Stimulated activated CD8-positive, alpha-beta memory T cell treated with anti-CD3 and anti-CD28 coated beads, Interleukin-15, amount 100 ng/mL, for 48 hours (primary cell): ENCODE measurements at places on chromosomes 6 and 20.
A peak's percentile ranks its signal among the peaks of the same experiment; 100 is the strongest.

DNA sequence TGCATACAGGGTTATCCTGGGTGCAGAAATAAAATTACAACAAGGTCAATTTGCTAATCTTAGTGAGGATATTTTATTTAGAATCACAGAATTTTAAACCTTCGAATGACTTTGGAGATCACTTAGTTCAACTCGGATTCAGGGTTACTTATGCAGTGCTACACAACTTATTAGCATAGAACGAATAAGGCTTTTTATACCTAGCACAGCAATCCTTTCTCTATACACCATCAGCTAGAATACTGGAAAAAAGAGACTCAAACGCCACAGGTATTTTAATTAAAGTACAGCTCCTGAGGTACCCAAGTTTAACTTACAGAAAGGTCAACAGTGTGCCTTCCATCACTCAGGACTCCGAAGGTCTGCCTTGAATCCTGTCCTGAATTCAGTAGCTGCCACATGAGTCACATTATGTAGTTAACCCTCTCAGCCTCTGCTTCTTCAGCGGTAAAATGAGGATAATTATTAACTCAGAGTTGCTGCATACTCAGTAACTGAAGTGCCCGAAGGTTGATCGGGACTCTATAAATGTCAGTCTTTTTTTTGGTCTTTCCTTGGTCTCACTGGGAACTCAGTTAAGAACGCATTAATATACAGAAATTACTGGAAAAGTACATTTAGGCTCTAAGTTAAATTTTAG, 6.0 kb upstream of the QKI start:
- no peak for DNase-seq

DNA sequence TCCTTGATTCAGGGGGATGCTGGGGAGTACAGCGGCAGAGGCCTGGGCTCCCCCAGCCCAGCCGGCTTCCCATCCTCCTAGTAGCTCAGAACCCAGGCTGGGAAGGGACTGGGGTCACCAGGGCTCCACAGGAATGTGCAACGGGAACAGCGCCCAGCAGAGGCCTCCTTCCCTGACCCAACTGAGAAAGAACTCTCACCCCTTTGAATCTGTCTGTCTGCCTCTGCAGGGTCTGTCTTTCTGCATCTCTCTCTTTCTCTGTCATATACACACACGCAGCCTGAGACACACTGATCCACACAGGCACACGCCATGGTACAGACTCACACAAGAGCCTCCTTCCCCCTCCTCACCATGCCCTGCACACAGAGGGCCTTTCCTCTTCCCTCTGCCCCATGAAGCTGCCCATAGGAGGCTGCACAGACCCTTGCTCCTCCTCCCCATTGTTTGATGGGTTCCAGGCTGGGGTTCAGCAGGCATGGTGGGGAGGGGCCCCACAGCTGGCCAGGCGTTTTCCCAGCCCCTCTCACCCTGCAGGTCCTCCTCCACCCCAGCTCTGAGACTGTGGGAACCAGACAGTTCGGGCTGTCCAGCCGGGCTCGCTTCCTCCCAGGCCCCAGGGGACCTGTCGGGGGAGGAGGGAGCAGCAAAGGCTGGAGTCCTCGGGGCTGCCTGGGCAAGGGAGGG, 2.8 kb downstream of the FOXS1 start:
- DNase-seq: no peak

DNA sequence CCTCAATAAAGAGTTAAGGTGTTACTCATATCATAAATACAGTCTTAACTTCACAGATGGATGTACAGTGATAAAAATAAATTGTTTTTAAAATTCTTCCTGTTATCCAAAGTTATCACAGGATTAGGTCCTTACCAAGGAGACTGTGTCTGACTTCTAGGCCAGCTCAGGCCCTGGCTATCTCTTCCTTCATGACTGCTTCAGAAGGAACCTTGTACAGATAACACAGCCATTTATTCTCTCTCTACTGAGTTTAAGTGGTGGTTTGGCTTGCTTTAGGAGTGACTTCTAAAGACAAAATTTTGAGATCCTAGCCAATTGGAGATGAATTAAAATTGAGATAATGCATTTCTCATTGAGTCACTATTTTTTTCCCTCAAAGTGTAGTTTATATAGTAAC, 40.8 kb upstream of the RNF182 start:
- DNase-seq: no peak

DNA sequence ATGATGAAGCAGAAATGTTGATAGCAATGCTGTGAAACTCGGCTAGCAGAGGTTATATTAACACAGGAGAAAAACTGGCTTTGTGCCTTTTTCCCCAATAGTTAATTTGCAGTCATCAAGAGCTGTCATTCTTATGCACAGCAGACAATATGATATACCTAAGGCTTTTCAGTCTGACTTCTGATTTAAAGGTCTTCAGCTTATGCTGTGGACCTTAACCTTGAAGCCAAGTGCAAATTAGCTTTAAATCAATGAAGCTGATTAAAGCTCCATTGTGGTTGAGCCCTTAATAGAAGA, 171.6 kb upstream of the ID4 start:
- DNase-seq: no peak

- DNase-seq: no peak
Measured at GRCh38 chr6:116895935-116896334, 18.9 kb downstream of the RFX6 start.

- no peak for DNase-seq
Measured at GRCh38 chr6:21228411-21228810, 365.1 kb upstream of the SOX4 start.

- DNase-seq: no peak
Measured at GRCh38 chr6:151067684-151068596, 171.8 kb upstream of the AKAP12 start.

DNA sequence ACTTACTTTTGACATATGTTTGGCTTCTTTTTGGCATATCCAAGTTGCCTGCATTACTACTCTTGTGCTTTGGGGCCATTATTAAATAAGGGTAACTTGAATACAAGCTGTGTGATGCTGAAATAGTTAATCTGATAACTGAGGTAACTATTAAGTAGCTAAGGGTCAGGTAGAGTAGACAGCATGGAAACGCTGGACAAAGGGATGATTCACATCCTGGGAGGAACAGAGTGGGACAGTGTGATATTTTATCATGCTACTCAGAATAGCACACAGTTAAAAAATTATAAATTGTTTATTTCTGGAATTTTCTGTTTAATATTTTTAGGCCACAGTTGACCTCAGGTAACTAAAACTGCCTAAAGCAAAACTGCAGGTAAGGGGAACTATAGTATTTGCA, 483.9 kb downstream of the RFPL4B start:
- no peak for DNase-seq

GRCh38 chr6:40706178-40706577, 119.0 kb upstream of the LRFN2 start:
- DNase-seq: no peak

DNA sequence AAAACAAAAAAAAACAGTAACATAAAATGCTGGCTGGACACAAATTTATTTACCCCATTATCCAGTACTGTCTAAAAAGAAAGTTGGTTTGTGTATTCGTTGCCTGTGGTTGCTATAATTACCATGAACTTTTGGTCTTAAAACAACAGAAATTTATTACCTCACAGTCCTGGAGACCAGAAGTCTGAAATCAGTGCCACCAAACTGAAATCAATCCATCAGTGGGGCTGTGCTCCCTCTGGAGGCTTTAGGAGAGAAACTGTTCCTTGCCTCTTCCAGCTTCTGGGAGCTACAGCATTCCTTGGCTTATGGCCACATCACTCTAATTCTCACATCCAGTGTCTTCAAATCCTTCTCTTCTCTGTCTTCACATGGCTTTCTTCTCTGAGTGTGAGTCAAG, 79.4 kb downstream of the SNX5 start:
- no peak for DNase-seq

DNA sequence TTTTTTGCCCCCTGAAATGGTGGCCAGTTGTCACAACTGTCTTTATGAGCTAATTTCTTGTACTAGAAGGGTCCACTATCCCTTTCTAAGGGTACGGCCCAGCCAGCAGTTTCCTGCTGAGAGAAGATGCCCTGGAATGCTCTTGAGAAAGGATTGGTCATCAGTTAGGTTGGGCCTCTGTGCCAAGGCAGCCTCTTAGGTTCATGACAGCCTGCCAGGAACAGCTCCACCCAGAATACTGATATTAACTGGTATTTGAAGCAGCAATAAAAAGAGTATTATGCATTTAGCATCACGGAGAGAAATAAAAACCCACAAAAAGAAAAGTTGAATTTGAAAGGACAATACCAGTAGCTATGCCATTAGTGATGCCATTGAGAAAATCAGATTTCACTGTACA, 9.0 kb upstream of the HINT3 start:
- DNase-seq: no peak

DNA sequence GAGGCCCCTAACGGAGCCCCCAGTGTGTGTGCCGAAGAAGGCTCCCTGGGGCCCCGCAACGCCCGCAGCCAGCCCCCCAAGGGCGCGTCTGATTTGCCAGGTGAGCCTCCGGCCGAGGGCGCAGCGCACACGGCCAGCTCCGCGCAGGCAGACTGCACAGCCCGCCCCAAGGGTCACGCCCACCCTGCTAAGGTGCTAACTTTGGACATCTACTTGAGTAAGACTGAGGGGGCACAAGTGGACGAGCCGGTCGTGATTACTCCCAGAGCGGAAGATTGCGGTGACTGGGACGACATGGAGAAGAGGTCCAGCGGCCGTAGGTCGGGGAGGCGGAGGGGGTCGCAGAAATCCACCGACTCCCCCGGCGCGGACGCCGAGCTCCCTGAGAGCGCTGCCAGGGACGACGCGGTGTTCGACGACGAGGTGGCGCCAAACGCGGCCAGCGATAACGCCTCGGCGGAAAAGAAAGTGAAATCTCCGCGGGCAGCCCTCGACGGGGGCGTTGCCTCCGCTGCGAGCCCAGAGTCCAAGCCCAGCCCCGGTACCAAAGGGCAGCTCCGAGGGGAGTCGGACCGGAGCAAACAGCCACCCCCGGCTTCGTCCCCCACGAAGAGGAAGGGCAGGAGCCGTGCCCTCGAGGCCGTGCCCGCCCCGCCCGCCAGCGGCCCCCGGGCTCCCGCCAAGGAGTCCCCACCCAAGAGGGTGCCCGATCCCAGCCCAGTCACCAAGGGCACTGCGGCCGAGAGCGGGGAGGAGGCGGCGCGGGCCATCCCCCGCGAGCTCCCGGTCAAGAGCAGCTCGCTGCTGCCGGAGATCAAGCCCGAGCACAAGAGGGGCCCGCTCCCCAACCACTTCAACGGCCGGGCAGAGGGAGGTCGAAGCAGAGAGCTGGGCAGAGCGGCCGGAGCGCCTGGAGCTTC, 117.0 kb downstream of the RTN4IP1 start:
- DNase-seq: peak; percentile 67

GRCh38 chr20:9306521-9306920, 207.9 kb upstream of the LAMP5 start:
- DNase-seq: no peak

DNA sequence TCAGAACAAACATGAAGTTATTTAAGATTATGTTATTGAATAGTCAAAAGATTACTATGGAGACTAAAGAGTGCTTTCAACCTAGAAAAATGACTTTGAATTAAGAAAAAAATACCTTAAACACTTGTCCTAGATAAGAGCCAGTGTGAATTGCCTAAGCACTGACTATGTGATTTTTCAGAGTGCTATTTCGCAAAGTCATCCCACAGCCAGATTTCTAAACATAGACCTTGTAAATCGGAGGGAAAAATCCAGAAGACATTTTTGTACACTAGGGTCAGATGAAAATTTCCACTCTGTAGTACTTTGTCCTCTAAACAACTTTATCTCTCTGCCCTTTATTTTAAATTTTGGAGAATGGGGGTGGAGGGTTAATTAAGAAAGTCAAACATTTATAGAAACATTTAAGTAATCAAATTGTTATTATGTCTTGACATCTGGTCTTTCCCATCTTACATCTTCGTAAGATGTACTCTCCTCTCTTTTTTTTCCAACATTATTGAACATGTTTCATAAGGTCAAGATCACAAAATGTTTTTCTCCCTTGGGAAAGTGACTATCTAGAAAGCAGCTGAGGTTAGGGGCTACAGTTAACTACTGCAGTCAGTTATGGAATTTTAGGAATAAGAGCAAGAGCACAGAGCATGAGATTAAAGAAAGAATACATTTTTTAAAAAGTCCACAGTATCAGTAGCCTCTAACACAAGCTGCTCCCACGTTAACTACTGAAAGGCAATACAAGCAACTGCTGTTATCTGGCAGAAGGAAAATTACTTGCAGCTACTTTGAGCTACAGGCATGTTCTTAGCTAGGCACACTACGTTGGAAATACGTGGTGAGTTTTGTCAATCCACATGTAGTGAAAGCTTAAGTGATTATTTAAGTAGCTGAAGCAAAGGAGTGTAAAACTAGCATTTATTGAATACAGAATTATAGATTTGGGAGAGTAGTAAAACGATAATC, 648.5 kb downstream of the HTR1B start:
- no peak for DNase-seq

DNA sequence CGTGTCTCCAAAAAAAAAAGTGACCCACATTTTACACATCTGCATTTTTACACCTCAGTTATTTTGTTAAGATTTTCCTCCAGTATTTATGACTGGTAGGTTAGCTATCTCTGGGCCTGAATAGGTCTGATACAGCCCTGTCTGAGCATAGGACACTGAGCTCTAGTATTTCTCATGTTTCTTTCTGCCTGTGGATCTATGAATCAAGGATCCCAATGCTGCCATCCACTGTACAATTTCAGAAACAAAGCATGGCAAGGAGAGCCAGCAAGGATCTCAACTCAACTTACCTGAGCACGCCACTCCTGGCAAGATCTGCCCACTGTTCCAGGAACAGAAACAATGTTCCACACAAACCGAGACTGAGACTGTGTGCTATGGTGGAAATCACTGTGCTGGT, 36.4 kb upstream of the ENPP5 start:
- DNase-seq: no peak

GRCh38 chr6:161660666-161661571, 387.1 kb upstream of the AGPAT4 start:
- peak; percentile 10 for DNase-seq

GRCh38 chr6:100620085-100620840, 155.5 kb upstream of the SIM1 start:
- DNase-seq: no peak

GRCh38 chr20:49853640-49854039, 41.0 kb downstream of the SLC9A8 start:
- no peak for DNase-seq

- no peak for DNase-seq
Measured at GRCh38 chr20:37522260-37523011, 1.4 kb downstream of the NNAT start.

- DNase-seq: no peak
Measured at GRCh38 chr6:33490198-33490597, 35.8 kb downstream of the ZBTB9 start.

GRCh38 chr20:41138475-41139226, 1.3 kb downstream of the PLCG1 start:
- DNase-seq: peak; percentile 30

DNA sequence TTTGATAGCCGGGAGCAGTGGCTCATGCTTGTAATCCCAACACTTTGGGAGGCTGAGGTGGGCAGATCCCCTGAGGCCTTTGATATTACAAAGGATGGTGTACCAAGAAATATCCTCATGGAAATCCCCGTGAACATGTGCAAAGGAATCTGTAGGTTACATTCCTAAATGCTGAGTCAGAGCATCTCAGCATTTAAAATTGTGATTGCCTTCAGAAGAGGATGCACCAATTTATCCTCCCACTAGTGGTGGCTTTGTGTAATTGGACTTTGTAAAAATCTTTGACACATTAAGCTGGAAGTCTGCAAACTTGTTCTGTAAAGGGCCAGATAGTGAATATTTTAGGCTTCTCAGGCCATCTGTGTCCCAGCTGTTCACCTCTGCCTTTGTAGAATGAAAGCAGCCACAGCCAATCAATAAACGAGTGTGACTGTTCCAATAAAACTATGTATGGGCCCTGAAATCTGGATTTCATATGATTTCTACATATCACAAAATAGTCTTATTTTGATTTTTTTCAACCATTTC, 11.8 kb downstream of the TMEM14B start:
- DNase-seq: no peak
